Ovary (tissue), 10 donors: ENCODE measurements at places on chromosomes 12 and 14.

GRCh38 chr14:50961605-50962221 lies 17.4 kb upstream of the PYGL start:
- H3K4me3 ChIP-seq, result no peak overlapping the region
- H3K27ac ChIP-seq, result no peak overlapping the region
- H3K27me3 ChIP-seq, result no peaks in the 10 kb centered on the region

DNA sequence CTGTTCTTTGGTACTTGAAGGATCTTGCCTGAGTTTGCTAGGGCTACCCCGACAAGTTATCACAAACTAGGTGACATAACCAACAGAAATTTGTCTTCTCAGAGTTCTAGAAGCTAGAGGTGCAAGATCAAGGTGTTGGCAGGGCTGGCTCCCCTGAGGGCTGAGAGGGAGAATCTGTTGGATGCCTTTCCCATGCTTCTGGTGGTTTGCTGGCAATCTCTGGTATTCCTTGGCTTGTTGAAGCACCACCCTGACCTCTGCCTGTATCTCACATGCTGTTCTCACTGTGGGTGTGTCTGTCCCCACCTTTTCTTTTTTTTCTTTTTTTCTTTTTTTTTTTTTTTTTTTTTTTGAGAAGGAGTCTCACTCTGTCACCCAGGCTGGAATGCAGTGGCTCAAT lies 81.2 kb downstream of the VCPKMT start:
- no peak overlapping the region for H3K4me3 ChIP-seq
- H3K27me3 ChIP-seq, result no peaks in the 10 kb centered on the region
- H3K27ac ChIP-seq, result no peak overlapping the region
- DNase-seq, result no peak

DNA sequence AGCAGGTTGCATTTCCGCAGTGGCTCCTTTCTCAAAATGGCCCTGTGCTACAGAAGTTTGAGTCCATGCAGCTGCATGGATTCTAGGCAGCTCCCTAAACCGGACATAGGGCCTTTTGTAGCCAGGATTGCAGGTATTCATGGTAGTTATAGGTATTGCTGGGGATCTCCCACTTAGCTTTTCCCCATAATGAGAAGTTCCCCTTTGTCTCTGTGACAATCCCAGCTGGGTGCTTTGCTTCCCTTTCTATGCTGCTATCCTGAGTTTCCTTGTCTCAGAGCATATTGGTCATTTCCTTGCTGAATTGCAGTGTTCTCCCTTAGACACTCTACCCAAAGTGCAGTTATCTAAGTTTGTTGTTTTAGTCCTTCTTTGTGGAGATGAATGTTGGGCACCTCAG lies 120.9 kb upstream of the MIS18BP1 start:
- H3K4me1 ChIP-seq, result no peaks in the 10 kb centered on the region
- no peak for DNase-seq
- H3K4me3 ChIP-seq, result no peak overlapping the region
- no peak overlapping the region for H3K27ac ChIP-seq
- H3K36me3 ChIP-seq, result no peaks in the 10 kb centered on the region
- no peaks in the 10 kb centered on the region for H3K27me3 ChIP-seq

DNA sequence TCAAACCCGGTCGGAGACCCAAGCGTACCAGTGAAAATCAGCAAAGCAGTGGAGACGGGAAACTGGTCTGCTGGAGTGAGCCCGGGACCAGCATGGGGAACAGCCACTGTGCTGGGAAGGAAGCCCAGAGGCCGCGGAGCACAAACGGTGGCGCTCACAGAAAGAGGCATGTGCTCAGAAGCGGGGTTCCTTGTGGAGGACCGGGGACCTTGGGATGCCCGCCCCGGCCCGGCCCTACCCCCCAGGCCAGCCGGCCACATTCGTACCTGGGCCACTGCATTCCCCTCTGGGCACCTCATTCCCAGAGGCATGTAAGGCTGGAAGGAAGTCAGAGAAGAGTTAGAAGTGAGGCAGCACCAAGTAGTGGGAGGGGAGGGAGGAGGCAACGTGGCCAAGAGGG lies 79.3 kb downstream of the RFLNA start:
- peaks cover 15% of the 10 kb centered on the region for H3K4me1 ChIP-seq
- H3K4me3 ChIP-seq, result no peak overlapping the region
- no peak for DNase-seq
